ENCODE measurements at places on chromosomes 4 and X.
A peak's percentile ranks its signal among the peaks of the same experiment; 100 is the strongest.

DNA sequence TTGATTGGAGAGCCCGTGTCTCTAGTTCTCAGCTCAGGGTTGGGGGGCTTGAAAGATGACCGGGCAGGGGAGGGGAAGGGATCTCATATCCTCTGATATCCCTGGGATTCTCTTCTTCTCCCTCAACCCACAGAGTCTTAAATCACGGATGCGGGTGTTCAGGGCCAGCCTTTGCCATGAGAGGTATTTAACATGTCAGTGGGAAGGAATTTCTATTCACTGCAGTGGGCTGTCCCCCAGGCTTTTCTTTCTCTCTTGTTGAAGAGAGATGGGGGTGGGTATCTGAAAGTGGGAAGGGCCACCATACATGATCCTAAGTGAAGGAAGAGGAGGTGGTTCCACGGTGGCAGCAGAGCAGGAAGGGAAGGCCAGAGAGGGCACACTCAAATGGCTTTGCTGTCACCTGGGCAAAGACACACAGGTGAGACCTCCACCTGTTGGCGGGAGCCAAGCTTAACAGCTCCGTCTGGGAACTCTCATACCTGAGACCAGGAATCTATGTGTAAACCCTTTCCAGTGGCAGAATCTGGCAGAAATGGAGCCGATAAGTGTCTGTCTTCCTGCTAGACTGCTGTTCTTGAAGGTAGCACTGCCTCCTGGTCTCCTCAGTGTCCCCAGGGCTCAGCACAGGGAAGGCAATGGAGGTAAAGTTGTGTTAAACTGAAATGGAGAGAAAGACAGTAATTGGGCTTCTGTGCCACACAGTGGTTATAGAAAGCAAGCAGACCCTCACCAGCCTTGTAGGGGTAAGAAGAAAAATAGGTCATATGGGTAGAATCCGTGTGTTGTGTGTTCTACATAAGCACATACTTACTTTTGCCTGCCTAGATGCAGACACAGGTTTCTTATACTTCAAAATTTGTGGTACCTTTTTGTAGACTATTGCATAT, 49.4 kb downstream of the RHOH start:
- DNase-seq = no peak

DNA sequence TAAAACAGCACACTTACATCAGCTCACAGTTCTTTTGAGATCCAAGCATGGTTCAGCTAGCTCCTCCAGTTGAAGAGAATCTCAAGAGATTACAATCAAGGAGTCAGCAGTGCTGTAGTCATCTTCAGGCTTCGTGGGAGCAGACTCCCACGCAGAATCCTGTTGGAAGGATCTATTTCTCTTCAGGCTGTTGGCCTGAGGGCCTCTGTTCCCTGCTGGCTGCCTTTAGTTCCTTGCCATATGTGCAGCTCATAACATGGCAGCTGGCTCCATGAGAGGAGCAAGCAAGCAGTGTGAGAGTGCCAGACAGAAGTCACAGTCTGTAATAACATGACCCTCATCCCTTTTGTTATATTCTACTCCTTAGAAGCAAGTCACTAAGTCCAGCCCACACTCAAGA, 168.6 kb downstream of the COX18 start:
- no peak for DNase-seq

DNA sequence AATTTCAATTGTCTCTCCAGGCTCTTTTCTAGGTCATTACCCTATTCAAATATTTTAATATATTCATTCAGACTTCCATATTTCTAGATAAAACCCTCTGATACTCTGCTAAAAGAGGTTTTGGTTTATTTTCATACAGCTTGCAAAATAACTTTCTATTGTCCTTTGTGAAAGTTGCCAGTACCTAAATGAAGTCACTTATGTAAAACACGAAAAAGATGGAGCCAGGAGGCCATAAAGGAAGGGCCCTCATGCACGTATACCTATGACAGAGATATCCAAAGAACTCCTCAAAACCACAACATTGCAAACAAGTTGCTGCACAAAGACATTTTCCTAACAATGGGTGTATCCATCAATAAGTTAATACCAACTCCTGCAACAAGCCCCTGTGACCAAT, 25.7 kb upstream of the ELOVL6 start:
- DNase-seq = no peak

DNA sequence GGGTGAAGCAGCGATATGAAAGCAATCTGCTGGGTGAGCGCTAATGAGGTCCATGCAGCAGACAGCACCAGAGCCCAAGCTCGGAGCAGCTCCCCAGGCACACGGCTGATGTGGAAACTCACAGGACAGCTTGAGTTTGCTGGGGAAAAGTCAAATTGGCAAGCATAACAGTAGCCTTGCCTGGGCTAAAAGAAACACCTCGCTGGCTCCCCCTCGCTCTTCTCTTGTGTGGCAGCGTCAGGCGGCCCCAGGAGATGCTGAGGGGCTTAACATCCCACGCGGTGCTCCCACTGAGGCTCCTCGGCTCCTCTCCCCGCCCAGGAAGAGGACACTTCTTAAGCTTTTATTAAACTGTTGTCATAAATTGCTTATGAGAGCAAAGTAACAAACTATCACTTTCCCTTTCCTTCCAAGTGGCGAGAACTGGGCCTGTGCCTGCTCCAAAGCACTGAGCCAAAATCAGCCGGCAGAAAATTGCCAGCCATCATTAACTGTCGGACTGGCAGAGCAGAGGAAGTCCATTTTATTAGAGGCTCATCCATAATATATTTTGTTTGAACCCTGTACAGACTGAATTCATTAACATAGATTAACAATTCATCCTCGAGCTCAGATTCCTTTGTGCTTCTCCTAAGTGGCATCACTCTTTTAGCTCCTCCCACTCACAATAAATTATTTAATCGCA, 111.4 kb downstream of the TSPAN5 start:
- DNase-seq = peak; percentile 82

DNA sequence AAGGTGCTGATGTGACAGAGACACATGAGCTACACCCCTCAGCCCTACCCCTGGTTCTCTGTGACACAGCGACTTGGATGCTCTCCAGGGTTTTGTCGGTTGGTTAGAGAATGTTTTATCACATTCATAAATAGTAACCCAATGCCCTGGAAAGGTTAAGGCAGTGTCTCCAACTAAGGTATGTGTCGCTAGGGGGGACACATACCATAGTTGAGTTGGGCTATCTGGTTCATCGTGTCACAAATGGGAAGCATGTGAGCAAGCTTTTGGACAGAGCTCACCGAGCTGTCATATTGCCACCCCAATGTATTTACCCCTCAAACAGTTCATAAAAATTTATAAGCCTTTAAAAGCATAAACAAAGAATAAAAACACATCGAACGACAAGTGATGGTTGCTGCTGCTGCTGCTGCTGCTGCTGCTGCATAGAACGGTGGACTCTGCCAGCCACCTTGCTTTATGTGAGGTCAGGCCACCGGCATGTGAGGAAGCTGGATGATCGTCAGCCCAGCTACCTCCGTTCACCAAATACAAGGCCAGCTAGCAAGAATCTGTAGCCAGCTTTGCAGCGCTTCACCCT, 55.9 kb downstream of the STOX2 start:
- no peak for DNase-seq

GRCh38 chr4:48483777-48484493, 792 bp downstream of the SLC10A4 start:
- no peak for DNase-seq

DNA sequence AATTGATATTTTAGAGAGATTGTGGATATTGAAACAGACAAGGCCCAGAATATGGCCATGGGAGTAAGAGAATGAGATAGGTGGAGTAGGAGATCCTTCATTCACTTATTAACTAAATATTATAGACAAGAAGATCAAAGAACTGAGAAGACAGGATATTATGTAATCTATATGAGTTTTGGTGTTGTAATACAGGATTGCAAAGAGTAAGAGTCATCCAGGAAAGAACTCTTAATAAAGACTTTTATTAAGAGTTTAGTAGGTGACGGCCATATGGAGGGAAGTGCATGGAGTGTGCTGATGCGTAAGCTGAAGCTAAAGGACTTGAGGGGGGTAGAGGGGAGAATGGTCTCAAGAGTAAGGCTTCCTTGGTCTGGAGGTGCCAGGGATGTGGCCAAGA, 153.7 kb downstream of the VEGFC start:
- no peak for DNase-seq

GRCh38 chrX:111568354-111568753, 56.9 kb downstream of the SERTM2 start:
- DNase-seq = no peak

- no peak for DNase-seq
These were observed 418.9 kb downstream of the CCSER1 start for GRCh38 chr4:90546114-90546513.

GRCh38 chr4:122827258-122827878, 737 bp downstream of the FGF2 start:
- DNase-seq = peak; percentile 77

DNA sequence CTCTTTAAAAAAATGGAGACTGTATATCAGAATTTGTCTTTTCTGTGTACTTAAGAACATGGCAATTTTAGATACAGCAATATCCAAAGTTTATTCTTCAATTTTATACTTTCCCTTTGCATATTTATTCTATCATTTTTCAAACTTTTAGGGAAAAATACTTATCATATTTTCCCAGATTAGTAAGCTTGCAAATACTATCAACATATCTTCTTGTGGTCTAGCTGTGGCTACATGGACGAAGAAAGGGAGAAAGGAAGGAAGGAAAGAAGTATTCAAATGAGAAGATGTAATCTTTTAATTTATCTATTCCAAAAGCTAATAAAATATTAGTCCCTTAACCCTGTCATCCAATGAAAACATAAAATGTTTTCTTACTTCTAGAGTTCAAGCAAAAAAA, 797.8 kb upstream of the GALNTL6 start:
- DNase-seq = no peak

DNA sequence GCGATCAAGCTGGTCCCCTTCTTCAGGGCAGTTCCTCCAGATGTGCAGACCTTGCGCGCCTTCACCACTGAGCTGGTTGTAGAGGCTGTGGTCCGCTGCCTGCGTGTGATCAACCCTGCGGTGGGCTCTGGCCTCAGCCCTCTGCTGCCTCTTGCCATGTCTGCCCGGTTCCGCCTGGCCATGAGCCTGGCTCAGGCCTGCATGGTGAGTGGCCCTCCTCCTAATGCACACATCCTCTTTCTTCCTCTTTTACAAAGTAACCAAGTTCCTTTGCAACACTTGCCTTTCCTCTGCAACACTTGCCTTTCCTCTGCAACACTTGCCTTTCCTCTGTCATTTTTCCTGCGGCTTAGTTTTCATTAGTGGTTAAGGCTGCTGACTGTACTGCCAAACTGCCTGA, 1.8 kb downstream of the CCDC22 start:
- DNase-seq = no peak

DNA sequence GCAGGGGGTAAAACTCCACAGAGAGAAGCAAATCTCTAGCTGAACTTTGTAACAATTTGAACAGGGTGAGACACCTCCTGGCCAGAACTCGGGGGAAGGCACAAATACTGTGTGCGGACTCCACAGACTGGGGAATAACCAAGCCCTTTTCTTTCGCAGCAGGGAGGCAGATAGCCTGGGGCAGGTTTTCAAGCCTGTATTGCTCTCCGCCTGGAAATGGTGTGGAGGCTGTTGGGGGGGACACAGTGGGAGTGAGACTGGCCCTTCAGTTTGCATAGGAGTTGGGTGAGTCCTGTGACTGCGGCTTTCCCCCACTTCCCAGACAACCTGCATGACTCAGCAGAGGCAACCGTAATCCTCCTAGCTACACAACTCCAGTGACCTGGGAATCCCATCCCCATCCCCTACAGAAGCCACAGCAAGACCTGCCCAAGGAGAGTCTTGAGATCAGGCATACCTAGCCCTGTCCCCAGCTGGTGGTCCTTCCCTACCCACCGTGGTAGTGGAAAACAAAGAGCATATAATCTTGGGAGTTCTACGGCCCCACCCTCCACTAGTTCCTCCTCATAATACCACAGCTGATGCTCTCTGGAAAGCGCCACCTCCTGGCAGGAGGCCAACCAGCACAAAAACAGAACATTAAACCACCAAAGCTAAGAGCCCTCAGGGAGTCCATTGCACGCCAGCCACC, 12.9 kb upstream of the SMPX start:
- no peak for DNase-seq

GRCh38 chr4:154344686-154345085, 146.9 kb downstream of the DCHS2 start:
- no peak for DNase-seq

- no peak for DNase-seq
These were observed 76.4 kb downstream of the EGF start for GRCh38 chr4:109989044-109989443.
